Activated CD4-positive, CD25-positive, alpha-beta regulatory T cell treated with anti-CD3 and anti-CD28 coated beads, Interleukin-2, amount 50 U/mL, for 72 hours (primary cell): ENCODE measurements at places on chromosomes 2 and 18.

DNA sequence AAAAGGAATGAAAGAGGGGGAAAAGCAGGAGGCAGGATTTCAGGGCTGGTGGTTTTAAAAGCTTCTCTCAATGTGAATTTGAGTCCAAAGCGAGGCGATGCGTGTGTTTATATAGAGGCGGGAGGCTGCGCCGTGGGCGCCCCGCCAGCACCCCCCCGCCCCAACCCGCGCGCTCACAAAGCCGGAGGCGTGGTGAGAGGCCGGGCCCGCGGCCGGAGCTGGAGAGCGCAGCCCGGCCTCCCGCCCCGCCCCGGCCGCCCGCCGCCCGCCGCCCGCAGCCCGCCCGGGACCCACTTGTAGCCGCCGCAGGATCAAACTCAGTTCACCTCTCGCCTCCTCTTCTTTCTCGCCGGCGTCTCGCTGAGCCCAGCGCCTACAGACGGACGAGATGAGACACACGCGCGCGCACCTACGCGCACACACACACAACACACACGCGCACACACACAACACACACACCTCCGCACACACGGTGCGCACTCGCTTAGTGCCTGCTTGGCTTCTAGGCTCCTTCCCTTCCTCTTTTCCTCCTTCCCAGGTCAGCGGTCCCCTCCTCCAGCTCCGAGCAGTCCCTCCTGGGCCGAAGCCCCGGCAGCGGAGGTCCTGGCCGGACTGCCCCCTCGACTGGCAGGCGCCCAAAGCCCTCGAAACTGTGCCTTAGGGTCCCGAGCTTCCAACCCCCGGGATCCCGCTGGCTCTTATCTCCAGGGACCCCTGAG lies 1.3 kb upstream of the CYP26B1 start:
- DNase-seq: peak; percentile 36

DNA sequence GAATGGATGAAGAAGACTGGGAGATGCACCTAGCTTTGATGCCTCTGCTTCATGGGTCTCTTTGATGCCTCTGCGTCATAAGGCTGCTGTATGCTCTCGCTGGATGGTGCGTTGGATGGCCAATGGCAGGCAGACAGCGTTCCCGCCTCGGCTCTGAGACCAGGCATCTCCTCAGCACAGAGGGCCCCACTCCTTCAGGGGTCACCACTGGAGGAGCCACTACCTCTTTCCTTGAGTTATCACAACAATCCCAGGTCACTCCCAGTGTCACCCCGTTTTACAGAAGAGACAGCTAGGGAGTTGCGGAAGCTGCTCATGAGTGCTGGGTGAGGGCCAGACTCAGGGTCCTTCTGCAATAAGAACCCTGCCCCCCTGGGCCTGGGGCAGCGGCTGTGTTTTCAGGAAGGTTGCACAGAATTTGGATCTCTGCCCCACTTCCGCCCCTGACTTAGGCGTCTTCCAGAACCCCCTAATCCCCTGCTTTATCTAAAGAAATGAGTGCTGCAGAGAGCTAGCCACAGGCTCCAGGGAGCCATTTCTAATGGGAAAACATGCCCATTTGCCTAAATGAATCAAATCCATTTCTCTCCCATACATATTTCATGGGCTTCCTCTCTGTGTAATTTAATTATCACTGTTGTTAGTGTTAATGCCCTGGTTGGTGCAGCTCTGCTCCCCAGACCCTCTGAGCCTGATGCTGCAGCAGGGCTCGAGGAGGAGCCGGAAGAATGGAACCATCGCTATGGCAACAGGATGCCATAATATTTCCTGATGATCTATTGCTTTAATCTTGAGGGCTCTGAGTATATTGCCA lies 131.8 kb upstream of the HS6ST1 start:
- no peak for DNase-seq

GRCh38 chr2:17470855-17471641 lies 47.2 kb downstream of the RAD51AP2 start:
- no peak for DNase-seq

- DNase-seq: no peak
Measured at GRCh38 chr18:71374294-71375000, 1085.6 kb downstream of the SOCS6 start.

- no peak for DNase-seq
Measured at GRCh38 chr2:112579241-112579640, 5.2 kb upstream of the CHCHD5 start.

- no peak for DNase-seq
Measured at GRCh38 chr2:119349289-119349688, 17.3 kb downstream of the C2orf76 start.

DNA sequence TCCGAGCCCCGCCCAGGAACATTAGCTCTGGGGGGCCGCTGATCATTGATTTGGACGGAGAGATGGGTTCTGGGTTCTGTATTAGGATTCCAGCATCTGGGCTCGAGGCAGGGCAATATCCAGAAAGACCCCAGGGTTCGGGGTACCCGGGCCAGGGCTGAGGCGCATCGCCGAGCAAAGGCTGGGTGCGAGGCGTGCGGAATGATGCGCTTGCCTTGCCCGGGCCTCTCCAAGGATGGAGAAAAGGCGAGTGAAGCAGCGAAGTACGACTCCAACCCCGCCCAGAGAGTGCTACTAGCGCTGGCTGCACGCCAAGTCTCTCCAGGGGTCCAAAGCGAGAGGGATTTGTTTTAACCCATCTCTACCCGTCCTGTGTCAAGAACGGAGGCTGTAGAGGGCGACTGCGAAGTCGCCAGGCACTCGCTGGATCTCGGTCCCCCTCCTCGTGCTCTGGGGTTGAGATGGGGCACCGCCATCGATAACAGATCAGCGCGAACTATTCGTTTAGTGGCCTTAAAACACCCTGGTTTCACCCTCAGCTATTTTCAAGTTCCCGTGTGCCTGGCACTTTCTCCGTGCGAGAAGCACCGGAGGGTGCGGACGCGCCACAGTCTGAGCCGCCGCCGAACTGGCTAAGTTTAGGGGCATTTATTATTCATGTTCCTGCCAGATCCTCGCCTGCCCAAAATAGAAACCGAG lies 1.9 kb downstream of the ADCYAP1 start:
- DNase-seq: no peak

- no peak for DNase-seq
Measured at GRCh38 chr2:67824186-67824585, 238.6 kb downstream of the C1D start.

DNA sequence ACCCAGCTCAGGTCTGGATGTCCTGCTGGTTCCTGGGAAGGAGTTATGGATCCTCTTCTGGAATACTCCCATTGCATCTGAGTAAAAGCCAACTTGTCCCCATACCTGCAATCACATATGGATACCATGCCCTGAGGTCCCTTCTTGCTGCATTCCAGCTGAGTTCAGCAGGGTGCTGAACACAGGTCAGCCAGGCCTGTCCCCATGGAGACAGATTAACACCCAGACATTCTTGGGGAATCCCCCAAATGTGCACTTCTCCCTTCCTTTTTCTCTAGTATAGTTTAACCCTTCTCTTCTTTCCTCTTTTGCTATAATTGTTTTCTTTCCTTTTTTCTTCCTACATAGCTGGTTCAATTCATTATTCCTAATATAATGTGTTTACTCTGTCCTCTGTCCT lies 799.6 kb upstream of the HS6ST1 start:
- no peak for DNase-seq

DNA sequence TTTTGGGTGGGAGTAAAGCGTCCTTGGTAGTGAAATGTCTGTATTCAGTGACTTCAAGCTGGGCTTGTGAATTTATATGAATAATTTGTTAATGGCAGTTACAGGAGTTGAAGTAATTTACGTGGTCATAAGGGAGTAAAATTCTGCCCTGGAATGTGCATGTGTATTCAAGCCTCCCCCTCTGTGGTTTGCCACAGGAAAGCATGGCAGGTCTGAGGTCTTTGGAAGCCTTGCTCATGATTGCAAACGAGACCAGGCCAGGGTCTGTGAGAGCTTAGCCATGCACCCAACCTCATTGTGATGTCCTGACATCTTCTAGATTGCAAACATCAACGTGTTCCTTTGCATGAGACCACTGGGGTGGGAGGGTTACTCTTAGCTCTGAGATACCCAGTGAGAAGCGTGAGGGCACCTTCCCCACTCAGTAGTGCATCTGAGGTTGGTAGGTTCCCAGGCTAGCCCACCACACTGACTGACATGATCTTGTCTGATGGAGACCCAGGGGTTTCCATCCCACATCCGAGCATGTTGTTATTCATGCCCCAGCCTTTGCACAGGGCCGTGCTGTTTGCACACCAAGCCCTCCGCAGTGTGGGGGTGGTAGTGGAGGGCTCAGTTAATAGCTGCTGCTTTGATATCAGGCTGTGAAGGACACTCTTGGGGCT lies 216.5 kb downstream of the KLHL29 start:
- DNase-seq: no peak

DNA sequence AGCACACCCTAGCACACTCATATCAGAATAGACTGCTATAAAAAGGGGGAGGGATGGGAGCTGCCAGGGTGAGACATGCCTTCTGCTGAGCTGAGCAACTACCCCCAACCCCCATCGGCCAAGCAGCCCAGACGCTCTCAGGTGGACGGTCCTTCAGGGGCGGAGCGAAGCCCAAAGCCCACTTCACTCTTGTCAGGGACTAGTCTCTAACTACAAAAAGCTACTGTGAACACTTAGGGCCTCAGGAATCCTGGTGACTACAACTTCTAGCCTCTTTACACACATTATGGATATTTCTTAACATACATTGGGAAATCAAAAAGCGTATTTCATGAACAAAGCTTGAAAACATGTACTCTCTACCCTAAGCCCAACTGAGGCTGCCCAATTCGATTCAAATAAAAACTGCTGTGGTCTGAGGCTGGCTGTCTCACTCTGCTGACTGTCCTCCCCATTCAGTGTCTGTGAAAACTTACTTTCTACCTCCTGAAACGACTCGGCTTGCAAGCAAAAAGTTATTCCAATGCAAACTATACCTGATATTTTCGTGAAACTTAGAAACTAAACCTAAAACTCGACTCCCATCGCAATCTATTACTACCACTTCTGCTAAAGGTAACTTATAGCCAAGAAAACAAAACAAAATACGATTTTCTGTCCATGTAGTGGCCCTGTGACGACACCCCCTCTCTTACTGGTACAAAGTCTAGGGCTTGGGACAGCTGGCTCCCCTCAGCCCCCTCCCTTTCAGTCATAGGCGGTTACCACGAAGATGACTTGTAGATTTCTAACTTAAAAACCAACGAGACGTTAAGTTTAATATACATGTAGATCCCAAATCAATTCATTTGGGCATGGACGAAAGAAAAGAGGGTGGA lies 1.2 kb downstream of the SERTAD2 start:
- no peak for DNase-seq

GRCh38 chr2:151478011-151478410 lies 68.3 kb downstream of the RIF1 start:
- no peak for DNase-seq

- no peak for DNase-seq
Measured at GRCh38 chr2:38013158-38013752, 62.7 kb downstream of the CYP1B1 start.

GRCh38 chr2:210233487-210233886 lies 8.2 kb upstream of the ACADL start:
- DNase-seq: no peak

- DNase-seq: no peak
Measured at GRCh38 chr2:223576873-223577272, 25.3 kb downstream of the SCG2 start.

DNA sequence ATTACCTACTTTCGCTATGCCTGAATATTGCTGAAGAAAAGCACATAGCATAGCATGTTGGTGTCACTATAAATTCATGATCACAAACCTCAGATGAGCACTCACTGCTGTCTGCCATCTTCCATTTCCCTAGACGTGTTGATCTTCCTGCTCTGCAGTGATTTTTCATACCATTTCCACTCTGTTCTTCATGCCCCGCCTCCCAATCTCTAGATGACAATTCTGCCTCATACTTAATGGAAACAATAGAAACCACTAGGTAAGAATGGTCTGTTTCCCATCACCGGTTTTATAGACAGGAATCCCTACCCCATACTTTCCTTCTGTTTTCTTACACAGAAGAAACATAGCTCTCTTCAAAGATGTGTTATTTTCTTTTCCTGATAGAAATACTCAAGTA lies 63.8 kb downstream of the PIK3C3 start:
- DNase-seq: no peak

DNA sequence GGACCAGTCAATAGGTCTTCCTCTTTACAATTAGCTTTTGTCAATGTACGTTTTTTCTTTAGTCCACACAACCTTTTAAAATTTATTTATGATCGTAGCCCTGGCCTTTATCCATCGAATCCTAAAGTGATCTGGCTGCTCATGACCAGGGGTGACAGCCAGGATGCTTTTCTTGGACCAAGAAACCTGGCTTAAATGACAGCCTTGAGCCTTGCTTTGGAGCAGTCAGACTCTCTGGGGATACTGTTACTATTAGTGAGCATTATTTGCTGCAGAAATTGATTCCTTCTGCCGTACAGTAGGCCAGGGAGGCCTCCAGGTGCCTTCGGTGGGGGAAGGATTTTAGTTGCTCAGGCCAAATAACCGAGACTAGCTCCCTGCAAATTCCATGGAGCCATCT lies 70.2 kb downstream of the AGAP1 start:
- no peak for DNase-seq

DNA sequence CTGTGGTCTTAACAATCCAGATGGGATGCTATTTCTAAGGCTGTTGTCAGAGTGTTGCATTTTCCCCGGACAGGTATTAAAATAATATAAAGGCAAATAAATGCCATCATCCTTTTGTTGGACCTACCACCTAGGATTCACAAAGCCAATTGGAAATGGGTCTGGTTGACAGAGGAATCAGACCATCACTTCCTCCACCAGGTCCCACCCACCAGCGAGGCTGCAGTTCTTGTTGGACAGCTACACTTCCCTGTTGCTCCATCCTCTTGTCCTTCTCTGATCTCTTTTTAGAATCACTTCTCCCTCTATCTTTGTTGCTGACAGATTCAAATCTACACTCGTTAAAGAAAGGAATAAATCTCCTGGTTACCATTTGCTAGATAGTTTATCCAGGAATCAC lies 1.1 kb downstream of the TMEM169 start:
- DNase-seq: no peak

GRCh38 chr2:206518997-206519396 lies 75.7 kb downstream of the ADAM23 start:
- no peak for DNase-seq

- DNase-seq: no peak
Measured at GRCh38 chr2:65371074-65371434, 61.3 kb downstream of the SPRED2 start.

DNA sequence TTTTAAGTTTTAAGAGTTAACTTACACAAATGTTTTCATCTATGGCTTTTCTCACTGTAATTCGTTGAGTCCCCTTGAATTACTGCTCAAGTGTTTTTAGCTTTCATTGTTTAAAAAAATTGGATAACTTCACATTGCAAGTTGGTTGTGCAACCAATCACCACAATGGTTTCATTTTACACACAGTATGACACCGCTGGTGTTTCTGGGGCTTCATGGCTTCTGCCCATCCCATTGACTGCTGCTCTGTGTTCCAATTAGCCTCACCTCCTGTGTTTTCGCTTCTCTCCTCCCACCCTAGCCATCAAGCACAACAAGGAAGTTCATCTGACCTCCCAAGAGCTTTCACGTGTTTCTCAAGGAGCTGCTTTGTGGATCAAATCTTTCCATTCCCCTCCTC lies 199.1 kb upstream of the CHAC2 start:
- DNase-seq: no peak

- no peak for DNase-seq
Measured at GRCh38 chr18:42458226-42458625, 503.2 kb downstream of the PIK3C3 start.

GRCh38 chr2:220932041-220932440 lies 640.1 kb downstream of the EPHA4 start:
- DNase-seq: no peak
